A549 (cell line): ENCODE measurements at places on chromosomes 5 and 9.

DNA sequence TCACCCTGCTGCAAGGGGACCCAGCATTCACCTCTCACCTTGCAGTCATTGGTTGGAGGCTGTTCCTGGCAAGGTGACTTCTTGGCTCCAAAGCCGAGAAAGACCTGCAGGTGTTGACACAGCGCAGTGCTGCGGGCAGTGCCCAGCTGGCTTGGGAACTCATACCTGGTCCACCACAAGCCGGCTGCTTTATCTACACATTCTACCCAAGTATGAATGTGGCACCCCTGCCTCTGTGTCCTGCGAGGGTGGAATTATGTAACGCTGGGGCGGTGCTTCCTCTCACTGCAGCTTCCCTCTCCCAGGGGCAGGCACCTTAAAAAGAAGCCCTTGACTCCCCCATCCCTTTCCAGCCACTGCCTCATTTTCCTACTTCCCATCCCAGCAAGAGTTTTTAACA lies 2.5 kb upstream of the ZMYND19 start:
- no peak for DNase-seq

- no peak for DNase-seq
These were observed 104.7 kb upstream of the SLC12A2 start for GRCh38 chr5:127978738-127979300.

GRCh38 chr5:137633896-137634295 lies 102.0 kb downstream of the KLHL3 start:
- DNase-seq, result no peak

GRCh38 chr9:126806336-126806735 lies 1.5 kb downstream of the ZBTB43 start:
- no peak for DNase-seq

DNA sequence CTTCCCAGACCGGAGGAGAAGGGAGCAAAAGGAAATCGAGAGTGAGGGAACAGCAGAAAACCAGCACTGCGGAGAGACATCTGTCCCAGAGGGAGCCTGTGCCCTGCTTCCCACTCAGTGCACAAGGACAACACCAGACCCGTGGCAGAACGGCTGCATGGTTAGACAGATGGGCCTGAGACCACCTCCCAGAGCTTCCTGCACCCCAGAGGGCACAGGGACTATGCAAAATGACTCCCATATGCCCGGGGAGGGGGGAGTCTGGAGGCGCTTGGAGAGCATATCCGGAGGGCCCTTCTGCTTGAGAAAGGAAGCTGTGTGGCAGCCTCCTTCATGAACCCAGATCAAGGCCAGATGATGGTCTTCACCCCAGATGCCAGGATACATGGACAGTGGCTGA lies 26.6 kb downstream of the TLX3 start:
- no peak for DNase-seq

DNA sequence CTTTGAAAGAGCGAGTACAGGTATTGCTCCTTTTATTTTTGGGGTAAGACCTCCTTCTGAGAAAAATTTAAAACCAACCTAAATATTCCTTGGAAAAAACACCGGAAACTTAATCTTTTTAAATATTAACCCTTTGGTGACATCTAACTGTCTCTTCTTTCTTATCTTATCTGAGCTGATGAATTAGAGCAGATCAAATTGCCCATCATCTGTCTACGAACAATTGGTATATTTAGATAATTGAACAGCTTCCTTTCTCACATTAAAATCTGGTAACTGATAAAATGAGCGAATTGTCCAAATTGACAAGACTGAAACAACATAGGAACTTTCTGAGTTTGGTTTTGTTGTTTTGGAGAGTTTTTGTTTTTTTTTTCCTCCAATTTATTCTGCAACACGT lies 2.0 kb downstream of the ISL1 start:
- DNase-seq, result no peak

GRCh38 chr5:10400411-10400810 lies 41.3 kb upstream of the ROPN1L start:
- no peak for DNase-seq

DNA sequence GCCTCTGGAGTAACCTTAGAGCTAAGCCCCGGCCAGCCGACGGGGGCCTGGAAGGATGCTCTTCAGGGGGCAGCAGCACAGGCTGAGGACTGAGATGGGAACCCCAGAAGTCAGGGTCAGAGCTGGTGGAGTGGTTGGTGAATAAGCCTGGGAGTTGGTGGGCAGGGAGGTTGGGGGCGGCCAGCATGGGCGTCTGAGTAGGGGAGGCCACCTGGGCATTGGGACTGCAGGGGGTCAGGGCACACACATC lies 14.4 kb downstream of the NINJ1 start:
- no peak for DNase-seq

DNA sequence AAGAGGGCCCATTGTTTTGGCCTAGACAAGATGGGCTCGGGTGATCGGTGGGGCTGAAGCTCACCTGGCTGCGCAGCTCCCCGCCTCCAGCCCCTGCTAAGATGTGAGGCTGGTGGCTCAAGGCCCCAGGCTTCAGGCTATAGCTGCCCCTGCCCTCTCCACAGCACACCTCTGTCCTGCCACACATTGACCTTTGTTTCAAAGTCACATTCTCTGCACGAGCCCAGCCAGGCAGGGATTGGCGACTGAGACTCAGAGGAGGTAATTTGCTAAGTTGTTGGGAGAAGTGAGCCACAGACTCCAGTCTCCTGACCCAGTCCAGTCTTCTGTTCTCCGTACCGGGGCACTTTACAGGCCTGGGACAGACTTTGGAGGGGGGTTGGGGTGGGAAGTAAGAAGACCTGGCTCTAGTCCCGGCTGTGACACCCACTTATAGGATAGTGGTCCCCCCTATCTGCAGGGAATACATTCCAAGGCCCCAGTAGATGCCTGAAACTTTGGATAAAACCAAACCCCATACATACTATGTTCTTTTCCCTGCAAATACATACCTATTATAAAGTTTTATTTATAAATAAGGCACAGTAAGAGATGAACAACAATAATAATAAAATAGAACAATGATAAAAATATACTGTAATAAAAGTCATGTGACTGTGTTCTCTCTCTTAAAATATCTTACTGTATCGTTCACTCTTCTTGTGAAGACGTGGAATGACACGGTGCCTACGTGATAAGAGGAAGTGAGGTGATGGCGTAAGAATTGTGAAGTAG lies 13.3 kb downstream of the PDGFRB start:
- no peak for DNase-seq

- no peak for DNase-seq
These were observed 150.6 kb upstream of the EDIL3 start for GRCh38 chr5:84535281-84535680.

- no peak for DNase-seq
These were observed 17.0 kb downstream of the PTBP3 start for GRCh38 chr9:112316258-112316943.

GRCh38 chr9:28166179-28166578 lies 592.9 kb upstream of the C9orf72 start:
- no peak for DNase-seq

DNA sequence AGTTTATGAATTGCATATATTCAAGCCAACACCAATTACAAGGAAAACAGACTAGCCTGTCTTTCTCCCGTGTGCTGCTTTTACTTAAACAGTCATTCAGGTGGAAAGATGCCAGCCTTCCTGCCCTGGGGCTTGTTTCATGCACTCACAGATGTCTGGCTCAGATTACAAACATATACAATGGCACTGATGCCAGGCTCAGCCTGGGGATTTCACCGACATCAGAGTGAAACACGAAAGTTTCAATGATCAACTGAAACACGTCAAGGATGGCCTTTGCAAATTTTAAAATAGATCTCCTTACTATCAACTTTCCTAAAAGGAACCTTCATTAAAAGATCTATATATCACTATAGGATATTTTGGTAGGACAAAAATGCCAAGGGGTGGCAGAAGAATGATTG lies 1576.5 kb downstream of the EFNA5 start:
- DNase-seq, result no peak

DNA sequence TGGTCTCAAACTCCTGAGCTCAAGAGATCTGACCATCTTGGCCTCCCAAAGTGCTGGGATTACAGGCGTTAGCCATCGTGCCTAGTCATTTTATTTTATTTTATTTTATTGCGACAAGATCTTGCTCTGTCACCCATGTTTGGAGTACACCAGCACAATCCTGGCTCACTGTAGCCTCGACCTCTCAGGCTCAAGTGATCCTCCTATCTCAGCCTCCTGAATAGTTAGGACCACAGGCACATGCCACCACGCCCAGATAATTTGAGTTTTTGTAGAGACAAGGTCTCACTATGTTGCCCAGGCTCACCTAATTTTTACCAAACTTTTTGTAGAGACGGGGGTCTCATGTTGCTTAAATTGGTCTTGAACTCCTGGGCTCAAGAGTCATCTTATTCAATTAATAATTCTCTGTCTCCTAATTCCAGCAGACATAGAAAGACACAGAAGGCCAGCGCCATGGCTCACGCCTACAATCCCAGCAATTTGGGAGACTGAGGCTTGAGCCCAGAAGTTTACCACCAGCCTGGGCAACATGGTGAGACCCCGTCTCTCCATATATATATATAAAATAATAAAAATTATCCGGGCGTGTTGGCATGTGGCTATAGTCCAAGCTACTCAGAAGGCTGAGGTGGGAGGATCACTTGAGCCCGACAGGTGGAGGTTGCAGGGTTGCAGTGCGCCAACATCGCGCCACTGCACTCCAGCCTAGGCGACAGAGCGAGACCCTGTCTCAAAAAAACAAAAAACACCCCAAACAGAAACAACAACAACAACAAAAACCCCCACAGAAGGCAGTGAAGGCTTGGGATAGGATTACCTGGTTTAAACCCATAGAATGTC lies 1.0 kb upstream of the UBAP1 start:
- no peak for DNase-seq

- DNase-seq, result no peak
These were observed 560.0 kb downstream of the BRINP1 start for GRCh38 chr9:118809160-118809625.
